Central memory CD8-positive, alpha-beta T cell (primary cell): ENCODE measurements at places on chromosomes 1 and 21.

- DNase-seq: no peak
- H3K27ac ChIP-seq: peak overlapping the region; percentile 94
- peaks cover 11% of the 10 kb centered on the region for H3K36me3 ChIP-seq
- H3K4me3 ChIP-seq: peak overlapping the region; percentile 85
Measured at GRCh38 chr1:67684526-67685066, 405 bp upstream of the GADD45A start.

GRCh38 chr1:26582836-26583460, 53.4 kb downstream of the RPS6KA1 start:
- no peak for DNase-seq
- H3K4me3 ChIP-seq: no peak overlapping the region
- H3K4me1 ChIP-seq: peaks cover 16% of the 10 kb centered on the region
- H3K27me3 ChIP-seq: no peaks in the 10 kb centered on the region
- H3K27ac ChIP-seq: no peak overlapping the region

DNA sequence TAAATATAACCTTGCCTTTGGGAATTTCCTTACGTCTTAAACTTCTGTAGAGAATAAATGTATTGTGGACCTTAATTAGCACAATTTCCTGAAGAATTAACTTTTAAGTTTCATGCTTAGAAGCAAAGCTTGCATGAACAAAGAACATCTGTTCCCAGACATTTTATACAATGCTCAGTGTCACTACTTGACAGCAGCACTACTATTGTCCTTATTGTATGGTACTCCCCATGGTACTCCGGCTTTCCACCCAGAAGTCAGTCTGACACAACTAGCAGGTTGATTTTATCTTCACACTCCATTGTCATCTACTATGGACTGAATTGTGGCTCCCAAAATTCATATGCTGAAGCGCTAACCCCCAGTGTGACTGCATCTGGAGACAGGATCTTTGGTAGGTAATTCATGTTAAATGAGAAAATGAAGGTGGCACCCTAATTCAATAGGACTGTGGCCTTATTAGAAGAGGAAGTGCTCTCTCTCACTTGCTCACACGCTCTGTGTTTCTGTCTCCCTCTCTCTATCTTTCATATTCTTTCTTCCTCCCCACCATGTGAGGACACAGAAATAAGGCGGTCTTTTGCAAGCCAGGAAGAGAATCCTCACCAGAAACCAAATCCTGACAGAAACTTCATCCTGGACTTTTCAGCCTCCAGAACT, 10.7 kb upstream of the OR2B11 start:
- peaks cover 27% of the 10 kb centered on the region for H3K27me3 ChIP-seq
- no peaks in the 10 kb centered on the region for H3K4me1 ChIP-seq
- no peak for DNase-seq

DNA sequence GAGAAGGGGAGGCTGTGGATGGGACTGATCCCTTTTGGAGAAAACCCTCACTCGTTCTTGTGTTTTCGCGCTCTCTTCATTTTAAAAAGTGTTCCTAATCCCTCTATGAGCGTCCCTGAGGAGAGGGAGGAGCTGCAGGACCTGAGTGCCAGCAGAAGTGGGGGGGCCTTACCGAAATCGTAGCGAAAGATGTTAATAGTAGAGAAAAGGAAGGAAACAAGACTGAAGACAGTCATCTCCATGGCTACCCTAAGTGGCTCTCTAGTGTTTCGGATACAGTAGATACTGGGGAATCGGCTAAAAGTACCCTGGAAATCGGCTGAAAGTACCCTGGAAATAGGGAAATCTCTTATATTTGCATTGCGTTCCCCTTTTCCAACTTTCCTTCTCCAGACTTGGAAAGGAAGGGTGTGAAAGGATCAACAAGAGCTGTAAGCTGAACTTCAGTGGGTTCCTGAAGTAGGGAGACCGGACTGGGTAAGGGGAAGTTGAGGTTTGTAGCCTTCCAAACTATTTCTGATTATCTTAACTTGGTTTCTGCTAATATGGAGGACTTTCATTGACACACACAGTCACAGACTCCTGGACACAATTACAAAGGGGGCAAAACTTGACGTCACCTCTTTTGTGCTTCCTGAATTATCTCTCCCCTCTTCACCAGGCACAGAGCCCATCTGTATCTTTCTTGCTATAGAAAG, 486 bp upstream of the DSTYK start:
- peaks cover 12% of the 10 kb centered on the region for H3K36me3 ChIP-seq
- peak overlapping the region; percentile 94 for H3K4me3 ChIP-seq
- H3K27ac ChIP-seq: peak overlapping the region; percentile 96
- DNase-seq: no peak
- peaks cover 28% of the 10 kb centered on the region for H3K4me1 ChIP-seq

- DNase-seq: no peak
- no peaks in the 10 kb centered on the region for H3K4me1 ChIP-seq
- H3K36me3 ChIP-seq: no peaks in the 10 kb centered on the region
- no peak overlapping the region for H3K27ac ChIP-seq
- no peak overlapping the region for H3K4me3 ChIP-seq
Measured at GRCh38 chr1:29444081-29444715, 207.9 kb downstream of the PTPRU start.

DNA sequence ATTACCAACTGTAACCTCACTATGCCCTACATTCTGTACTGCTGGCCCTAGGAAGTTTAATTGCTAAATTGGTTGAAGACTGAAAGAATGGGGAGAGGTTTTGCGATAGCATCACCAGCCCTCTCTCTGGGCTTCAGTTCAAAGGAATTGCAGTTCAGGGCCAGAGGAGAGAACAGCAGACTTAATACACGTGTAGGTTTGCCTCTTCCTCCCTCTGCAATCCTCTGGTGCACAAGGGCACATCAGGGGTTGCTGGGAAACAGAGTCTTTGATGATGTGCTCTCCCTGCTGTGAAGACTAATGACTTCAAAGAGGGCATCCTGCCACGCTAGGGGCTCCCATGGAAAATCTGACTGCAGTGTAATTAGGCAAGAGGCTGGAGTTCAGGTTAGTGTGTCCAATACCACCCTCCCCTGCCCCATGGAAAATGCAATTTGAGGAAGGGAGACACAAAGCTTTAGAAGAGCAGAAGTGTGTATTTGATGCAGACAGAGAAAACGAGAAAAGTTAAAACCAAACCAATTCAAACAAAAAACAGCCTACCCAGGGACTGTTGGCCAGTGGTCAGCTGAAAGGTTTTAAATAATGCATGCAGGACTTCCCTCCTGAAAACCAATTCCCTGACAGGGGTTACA, 167.9 kb downstream of the ASTN1 start:
- no peak for DNase-seq
- no peaks in the 10 kb centered on the region for H3K27me3 ChIP-seq
- no peak overlapping the region for H3K4me3 ChIP-seq
- H3K36me3 ChIP-seq: no peaks in the 10 kb centered on the region
- H3K4me1 ChIP-seq: no peaks in the 10 kb centered on the region

DNA sequence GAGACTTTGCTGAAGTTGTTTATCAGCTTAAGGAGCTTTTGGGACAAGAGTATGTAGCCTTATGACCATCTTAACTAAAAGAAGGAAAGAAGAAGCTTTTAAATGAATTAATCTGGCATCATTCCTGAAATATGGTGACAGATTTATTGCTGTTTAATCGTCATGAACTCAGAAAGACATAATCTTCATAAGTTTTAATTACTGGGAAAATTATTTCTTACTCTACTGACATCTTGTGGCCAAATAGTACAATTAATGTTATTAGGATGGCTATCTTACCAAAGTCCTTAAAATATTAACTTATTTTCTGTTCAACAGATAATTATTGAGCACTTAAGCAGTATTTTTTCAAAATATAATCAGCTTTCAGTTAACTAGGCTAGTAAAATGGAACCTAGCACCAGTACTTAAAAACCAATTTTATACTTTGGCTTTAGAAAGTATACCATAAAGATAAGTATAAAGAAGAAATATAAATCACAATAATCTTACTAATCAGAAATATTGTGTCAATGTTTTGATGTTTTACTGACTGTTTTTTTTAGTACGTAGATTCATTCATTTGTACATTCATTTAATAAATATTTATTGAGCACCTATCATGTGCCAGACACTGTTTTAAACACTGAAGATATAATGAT, 34.7 kb upstream of the GPR25 start:
- no peaks in the 10 kb centered on the region for H3K27me3 ChIP-seq
- no peaks in the 10 kb centered on the region for H3K4me1 ChIP-seq
- H3K36me3 ChIP-seq: no peaks in the 10 kb centered on the region

DNA sequence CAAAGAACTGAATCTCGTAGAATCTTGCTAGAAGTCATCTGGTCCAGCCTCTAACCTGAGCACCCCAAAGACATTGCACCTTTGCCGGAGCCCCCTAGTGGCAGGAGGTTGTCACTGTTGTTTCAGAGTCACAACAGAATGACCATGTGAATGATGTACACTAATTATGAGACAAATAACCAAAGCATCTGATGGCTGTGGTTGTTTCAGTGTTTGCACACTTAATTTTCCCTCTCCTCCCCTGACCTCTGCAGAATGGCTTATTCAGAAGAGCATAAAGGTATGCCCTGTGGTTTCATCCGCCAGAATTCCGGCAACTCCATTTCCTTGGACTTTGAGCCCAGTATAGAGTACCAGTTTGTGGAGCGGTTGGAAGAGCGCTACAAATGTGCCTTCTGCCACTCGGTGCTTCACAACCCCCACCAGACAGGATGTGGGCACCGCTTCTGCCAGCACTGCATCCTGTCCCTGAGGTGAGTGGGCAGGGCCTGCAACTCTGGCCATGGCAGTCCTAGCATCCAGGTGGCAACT, 26.4 kb downstream of the TRAF5 start:
- H3K36me3 ChIP-seq: peaks cover 23% of the 10 kb centered on the region
- H3K4me3 ChIP-seq: peak overlapping the region; percentile 77
- H3K4me1 ChIP-seq: peaks cover 57% of the 10 kb centered on the region
- H3K27ac ChIP-seq: peak overlapping the region; percentile 78

GRCh38 chr1:23617084-23617521, 57.8 kb upstream of the ID3 start:
- no peak overlapping the region for H3K4me3 ChIP-seq
- no peak for DNase-seq

DNA sequence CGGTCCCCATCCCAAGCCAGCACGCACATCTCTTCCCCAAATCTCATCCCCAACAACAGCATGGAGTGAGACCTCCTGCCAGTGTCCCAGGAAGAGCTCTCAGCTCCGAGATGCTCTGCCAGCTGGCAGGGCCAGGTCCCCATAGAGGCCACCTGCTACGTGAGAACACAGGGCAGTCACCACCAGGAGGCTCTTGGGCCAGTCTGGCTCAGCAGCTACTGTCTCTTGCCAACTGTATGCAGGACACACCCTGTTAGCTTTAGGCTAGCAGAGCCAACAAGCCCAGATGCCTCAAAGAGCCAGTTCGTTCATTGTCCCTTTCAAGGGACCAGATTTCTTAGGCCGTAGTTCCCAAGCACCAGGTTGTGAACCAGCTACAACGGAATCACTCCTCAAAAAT, 36.9 kb downstream of the FBXO2 start:
- no peak overlapping the region for H3K27ac ChIP-seq
- peaks cover 70% of the 10 kb centered on the region for H3K27me3 ChIP-seq
- DNase-seq: no peak
- no peak overlapping the region for H3K4me3 ChIP-seq
- H3K4me1 ChIP-seq: no peaks in the 10 kb centered on the region
- H3K36me3 ChIP-seq: no peaks in the 10 kb centered on the region

- peaks cover 56% of the 10 kb centered on the region for H3K27me3 ChIP-seq
- H3K4me1 ChIP-seq: no peaks in the 10 kb centered on the region
- DNase-seq: no peak
- no peak overlapping the region for H3K4me3 ChIP-seq
- H3K27ac ChIP-seq: no peak overlapping the region
Measured at GRCh38 chr1:30329802-30330557, 393.4 kb downstream of the MATN1 start.

DNA sequence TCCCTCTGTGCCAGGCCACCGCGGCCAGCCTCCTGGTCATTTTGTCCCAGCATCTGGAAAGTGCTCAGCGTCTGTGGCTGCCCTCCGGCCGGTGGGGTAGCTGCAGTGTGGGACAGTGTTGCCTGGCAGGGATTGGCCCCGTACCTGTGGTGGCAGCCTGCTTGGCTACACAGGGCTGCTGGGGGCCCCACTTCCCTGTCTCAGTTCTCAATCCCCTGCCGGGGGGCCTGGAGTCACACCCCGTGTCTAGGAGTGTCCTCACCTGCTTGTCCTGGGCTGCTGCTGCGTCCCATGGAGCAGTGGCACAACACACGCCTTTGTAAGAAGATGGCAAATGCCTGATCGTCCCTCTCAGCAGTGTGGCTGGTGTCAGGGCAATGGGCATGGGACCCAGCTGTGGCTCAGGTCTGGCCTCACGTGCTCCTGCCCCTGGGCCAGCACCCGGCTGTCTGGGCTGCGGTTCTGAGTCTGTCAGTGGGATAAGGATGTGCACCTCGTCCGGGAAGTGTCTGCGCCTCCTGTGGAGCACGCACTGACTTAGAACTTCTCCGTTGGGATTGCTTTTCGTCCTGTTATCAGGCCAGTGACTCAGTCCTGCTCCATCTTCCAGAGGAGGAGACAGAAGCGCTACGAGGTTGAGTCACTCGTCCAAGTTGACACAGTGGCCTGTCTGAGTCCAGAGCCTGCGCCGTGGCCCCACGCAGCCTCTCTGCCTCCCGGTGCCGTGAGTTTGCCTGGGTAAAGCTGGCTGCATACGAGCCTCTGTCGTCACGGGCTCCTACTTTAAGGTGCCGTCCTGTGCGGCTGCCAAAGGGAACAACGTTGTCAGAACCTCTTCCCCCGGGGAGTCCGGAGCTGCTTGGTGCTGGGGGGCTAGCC, 41.0 kb downstream of the CRYAA start:
- no peak for DNase-seq
- no peaks in the 10 kb centered on the region for H3K4me1 ChIP-seq
- peaks cover 41% of the 10 kb centered on the region for H3K27me3 ChIP-seq

DNA sequence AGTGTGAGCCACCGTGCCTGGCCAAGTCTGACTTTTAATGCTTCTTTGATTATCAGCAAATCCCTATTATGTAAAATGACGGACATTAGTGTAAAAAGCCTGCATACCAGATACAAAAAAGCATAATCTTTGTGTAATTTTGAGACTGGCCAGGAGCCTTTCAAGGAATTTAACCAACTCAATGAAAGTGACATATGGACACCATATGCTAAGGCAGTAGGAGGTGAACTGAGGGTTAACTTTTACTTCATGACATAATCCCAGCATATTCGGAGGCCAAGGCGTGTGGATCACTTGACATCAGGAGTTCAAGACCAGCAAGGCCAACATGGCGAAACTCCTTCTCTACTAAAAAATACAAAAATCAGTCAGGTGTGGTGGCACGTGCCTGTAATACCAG, 94.6 kb downstream of the EIF4G3 start:
- H3K4me3 ChIP-seq: no peak overlapping the region
- H3K4me1 ChIP-seq: peaks cover 21% of the 10 kb centered on the region
- peaks cover 8% of the 10 kb centered on the region for H3K36me3 ChIP-seq
- no peak overlapping the region for H3K27ac ChIP-seq
